ENCODE measurements at places on chromosomes 4 and X.

DNA sequence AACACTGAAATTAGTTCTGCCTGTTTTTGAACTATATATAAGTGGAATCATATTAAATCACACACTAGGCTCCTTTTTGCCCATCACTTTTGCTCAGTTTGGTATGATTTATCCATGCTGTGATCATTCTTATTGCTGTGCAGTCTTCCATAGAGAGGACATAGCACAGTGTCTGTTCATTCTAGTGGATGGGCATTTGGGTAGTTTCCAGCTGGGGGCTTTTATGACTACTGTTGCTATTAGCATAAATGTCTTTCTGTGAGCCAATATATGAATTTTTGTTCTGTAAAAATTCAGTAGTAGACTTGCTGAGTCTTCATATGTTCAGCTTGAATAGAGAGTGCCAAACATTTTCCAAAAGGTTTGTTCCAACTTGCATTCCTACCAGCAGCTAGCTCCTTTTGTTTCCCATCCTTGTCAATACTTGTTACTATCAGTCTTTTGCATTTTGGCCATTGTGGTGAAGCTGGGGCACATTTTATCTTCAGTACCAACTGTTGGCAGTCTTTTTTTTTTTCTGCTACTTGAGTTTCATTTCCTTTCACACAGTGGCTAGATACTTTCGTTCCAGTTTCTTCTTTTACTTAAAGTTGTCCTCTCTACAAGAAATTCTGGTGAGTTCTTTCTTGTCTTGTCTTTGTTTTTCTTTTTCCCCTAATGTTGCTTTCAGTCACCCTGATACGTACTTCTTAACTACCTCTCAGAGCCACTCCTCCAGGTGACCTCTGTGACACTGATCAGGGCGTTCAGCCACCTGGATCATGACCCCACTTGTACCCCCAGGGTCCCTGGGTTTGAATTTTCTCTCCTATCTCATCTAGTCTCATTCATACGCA is 87.0 kb downstream of the ANXA3 start:
- DNase-seq = no peak

DNA sequence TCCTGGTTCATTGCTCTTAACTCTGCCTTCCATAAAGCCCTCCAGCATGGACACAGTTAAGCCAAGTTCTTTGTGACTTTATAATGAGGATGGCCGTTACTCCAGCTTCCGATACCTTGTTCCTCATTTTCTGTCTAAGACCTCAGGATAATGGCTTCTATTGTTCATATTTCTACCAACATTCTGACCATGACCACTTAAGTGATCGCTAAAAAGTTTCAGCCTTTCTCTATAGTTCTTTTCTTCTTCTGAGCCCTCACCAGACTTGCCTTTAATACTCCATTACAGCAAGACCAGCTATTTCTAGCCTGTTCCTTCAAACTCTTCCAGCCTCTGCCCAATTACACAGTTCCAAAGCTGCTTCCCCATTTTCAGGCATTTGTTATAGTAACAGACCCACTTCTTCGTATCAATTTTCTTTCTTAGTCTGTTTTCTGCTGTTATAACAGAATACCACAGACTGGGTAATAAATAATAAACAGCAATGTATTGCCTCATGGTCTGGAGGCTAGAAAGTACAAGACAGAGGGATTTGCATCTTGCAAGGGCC is 12.3 kb downstream of the RNF175 start:
- DNase-seq = no peak

GRCh38 chrX:47143894-47144625 is 442 bp downstream of the NDUFB11 start:
- peak; percentile 3 for DNase-seq

DNA sequence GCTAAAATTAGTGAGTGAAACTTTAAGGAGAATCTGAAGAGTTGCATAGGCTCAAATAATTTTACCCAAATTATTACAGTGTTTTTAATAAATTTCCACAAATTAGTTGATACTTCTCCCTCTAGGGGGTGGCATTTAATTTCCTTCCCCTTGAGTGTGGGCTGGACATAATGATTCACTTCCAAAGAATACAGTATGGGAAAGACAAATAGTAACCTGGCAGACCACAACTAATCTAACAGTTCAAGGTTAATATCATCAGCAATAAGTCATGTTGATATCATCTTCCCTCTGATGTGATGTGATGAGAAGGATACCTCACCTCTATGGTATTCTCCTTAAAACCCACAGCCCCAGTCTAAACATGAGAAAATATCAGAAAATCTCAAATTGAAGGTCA is 15.5 kb downstream of the PFKFB1 start:
- no peak for DNase-seq

- no peak for DNase-seq
Observed at GRCh38 chr4:163744861-163745260, 250.4 kb downstream of the TMA16 start.

GRCh38 chr4:71634364-71634763 is 149.5 kb downstream of the GC start:
- no peak for DNase-seq

GRCh38 chr4:138864961-138865720 is 150.4 kb upstream of the NOCT start:
- no peak for DNase-seq

Data from CD8-positive, alpha-beta T cell (primary cell).